NCI-H2081 (cell line): ENCODE measurements at places on chromosomes 12 and 14.

DNA sequence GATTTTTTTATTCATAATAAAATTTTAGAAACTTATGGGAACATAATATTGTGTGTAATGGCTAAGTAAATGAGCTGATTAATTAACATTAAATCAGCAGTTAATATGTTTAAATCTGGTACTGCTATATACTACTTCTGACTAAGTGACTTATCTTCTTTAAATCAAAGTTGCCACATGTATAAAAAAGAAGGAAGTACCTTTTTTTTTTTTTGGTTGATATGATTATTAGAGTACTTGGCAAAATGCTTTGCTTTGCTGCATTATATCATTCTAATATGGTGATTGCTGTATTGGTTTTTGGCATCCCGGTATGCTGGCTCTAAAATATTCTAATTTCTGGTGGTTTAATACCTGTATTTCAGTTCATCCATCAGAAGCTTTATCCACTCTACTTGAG, 319.1 kb upstream of the RGS6 start:
- no peak for DNase-seq

DNA sequence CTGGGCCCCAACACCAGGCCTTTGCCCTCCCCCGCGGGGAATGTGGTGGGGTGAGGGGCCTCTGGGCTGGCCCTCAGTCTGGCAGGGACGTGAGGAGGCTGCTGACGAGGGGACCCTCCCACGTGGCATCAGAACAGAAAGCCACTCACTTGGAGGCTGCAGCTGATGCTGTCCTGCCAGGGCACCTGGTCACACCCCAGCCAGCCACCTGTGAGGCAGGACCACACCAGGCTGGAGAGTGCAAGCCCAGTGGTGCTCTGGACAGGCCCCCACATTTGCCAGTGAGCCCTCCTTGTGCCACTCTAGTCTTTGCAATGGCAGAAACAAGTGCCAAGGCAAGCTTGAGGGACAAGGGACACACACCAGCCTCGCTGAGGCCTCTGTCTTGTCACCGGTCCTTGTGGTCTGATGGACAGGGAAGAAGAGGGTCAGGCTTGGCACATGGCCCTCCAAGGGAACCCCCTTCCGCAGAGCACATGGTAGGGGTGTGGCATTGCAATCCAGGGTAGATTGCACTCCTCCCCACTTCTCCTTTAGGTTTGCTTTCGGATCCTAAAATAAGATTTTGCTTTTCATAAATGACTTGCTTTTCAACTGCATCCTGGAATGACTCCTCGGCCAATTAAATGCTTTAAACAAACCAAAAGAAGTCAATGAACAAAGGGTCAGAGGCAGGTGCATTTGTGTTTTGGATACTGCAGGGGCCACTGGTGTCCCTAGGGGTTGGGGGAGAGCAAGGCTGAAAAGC, 53.7 kb downstream of the CCDC88C start:
- DNase-seq, result peak; percentile 27

- peak; percentile 32 for DNase-seq
Observed at GRCh38 chr12:66900616-66901015, 221.7 kb upstream of the GRIP1 start.

DNA sequence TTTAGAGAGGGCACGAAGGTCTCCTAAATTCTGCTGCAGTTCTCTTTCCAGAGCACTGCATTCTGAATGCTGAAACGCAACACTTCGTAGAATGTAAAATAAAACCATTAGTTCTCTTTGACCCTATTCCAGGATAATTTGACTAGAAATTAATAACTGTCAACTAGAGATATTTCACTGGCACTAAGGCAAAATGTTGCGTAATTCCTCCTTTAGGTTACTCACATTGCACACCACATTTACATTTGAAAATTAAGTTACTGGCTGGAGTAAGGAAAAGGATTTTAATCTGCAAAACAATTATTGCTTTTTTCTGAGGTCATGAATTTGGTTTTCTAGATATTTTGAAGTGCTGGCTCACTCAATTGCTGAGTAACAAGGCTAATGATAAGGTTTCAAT, 58.0 kb upstream of the TRHDE start:
- DNase-seq, result no peak

DNA sequence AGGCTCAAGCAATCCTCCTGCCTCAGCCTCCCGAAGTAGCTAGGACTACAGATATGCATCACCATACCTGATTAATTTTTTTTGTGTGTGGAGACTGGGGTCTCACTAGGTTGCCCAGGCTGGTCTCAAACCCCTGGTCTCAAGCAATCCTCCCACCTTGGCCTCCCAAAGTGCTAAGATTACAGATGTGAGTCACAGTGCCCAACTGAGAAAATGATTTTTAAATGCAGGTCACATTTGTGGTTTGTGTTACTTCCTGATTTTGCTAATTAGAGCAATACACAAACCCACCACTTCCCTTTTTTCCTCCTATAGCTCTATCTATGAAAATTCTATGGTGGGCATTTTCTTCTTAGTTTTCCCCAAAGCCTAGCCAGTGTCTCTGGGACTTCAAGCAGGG, 45.5 kb upstream of the TMEM263 start:
- DNase-seq, result no peak

DNA sequence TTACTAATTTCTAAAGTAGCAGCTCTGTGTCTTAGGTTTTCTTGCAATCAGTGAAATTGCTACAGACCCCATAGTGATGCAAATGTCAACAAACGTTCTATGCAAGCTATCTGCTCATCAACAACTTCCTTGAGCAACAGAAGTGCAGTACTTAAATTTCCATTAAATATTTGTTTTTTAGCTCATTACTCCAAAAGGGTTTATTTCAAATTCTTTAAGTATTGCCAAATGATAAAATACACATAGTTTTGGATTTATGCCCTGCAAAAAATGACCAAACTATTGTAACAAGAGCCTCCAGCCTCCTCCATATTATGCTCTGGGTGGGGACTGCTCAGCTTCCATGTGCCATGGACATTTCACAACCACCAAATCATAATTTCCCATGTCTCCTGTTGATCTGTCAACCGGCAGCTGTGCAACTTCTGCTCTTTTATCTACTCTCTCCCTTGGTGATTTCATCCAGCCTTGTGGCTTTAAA, 4.4 kb downstream of the BDKRB1 start:
- no peak for DNase-seq
